ENCODE measurements at places on chromosomes 3 and 15. TPM values are rescaled to one million over a fixed set of nuclear protein-coding genes. Genes with fewer than 3 reads are reported as not detected.

GRCh38 chr3:101730839-101731238 lies 6.4 kb downstream of the CEP97 start:
- DNase-seq, result no peak

- DNase-seq, result no peak
Observed at GRCh38 chr3:59016930-59017616, 32.8 kb downstream of the CFAP20DC start.

Gene TMEM44
- 17.7 TPM for polyA plus RNA-seq

DNA sequence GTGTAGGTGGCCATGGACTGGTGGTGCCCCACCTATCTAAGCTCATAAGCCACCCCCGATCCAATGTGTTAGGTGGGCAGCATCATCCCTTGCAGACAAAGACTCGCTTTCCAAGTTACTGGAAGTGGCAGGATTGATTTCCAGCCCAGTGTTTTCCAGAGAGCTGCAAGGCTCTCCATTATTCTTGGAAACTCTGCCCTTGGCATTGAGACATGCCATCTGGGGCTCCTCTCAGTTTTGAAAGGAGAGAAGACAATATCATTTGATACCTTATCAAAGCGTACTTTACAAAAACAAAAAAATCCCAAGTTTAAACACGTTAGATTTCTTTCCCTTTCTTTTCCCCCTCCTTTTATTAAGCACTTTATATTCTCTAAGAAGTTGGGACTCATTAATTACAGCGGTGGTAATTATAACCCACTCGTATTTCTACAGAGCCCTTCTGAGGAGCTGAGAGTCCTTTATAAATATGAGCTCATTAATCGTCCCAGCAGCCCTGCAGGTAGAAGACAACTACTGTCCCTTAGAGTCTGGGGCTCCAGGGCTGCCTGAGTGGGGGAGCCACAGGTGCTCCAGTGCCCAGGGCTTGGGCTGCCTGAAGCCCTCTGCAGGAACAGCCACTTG lies 226.1 kb downstream of the TLE3 start:
- DNase-seq, result no peak

DNA sequence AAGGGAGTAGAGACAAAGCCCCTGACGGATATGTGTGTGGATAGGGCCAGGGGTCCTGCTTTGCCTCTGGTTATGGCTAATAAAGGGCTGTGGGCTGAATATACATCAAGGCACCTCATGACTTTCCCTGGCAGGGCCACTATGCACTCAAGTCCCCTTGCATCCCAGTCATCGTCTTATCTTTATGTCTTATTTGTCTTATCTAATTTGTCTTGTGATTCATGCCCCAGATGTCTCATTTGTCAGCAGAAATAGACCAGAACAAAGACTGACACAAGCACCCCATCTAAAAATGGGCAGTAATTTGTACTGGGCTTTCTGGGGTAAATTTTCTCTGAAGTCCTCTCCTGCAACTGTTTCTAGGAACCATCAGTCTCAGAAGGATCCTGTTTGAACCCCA lies 68.6 kb downstream of the ITGA11 start:
- no peak for DNase-seq

Gene LNP1
- polyA plus RNA-seq, result 2.1 TPM

Gene CFAP20DC
- polyA plus RNA-seq, result 2.2 TPM

Gene TWF2
- polyA plus RNA-seq, result 109 TPM

GRCh38 chr15:51879555-51879954 lies 50.1 kb downstream of the TMOD3 start:
- no peak for DNase-seq

GRCh38 chr15:101308604-101309435 lies 13.8 kb upstream of the SNRPA1 start:
- no peak for DNase-seq

DNA sequence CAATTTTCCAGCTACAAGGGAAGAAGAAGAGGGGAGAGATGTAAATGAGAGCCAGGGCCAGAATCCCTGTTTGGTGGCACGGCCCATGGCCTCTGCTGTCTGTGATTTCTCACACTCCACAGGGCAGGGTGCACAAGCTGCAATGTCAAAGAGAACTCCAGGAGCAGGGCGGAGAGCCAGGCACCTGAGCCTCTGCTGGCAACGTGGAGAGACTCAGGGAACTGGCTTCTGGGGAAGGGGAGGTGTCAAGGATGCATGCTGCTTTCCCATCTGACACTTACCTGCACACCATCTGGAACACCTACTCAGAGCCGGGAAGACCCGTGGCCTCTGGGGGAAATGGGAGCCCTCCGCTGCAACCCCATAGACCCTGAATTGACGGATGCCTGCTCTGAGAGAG lies 507.5 kb upstream of the NR2F2 start:
- DNase-seq, result no peak

Gene WDR48
- polyA plus RNA-seq, result 33.0 TPM

Gene VWA5B2
- polyA plus RNA-seq, result not detected

Gene ITIH3
- polyA plus RNA-seq, result 1.7 TPM

DNA sequence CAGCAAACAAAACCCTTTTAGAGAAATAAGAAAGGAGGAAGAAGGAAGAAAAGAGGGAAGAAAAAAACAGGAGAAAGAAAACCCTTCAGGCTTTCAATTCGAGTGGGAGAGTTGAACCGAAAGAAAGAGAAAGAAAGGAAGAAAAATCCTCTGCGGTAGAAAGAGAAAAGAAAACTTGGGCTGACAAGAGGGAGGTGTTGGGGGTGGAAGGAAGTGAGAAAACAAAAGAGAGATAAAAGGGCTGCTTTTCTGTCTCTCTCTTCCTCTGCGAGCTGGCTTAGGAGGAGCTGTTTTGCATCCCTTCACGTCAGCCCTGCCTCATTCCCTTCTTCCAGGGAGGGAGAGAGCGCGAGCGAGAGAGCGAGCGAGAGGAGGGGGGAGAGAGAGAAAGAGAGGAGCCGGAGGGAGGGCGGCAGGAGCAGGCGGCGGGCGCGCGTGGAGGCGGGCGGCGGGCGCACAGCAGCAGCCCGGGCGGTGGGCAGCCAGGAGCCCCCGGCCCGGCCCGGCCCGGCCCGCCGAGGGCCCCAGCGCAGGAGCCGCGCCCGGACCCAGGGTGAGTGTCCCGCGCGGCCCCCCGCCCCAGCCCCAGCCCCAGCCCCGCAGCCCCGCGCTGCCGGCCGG lies at the start of gene ZNF710:
ZNF710 (plus strand) TSS at position 263 of the 621 bp plus-strand sequence. CDS start 65,814 bp downstream, outside the sequence.
- no peak for DNase-seq

DNA sequence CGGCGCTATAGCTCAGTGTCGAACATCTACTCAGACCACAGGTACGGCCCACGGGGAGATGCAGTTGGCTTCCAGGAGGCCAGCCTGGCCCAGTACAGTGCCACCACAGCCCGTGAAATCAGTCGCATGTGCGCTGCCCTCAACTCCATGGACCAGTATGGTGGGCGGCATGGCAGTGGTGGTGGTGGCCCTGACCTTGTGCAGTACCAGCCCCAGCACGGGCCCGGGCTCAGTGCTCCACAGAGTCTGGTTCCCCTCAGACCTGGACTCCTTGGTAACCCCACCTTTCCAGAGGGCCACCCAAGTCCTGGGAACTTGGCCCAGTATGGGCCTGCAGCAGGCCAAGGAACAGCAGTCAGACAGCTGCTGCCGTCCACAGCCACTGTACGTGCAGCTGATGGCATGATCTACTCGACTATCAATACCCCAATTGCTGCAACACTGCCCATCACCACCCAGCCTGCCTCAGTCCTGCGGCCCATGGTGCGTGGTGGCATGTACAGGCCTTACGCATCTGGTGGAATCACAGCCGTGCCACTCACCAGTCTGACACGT lies 18.3 kb upstream of the APEH start:
- DNase-seq, result no peak

Gene KIF9
- 2.5 TPM for polyA plus RNA-seq

Measured in BJ (cell line).